ENCODE measurements at places on chromosomes 3 and 15.

DNA sequence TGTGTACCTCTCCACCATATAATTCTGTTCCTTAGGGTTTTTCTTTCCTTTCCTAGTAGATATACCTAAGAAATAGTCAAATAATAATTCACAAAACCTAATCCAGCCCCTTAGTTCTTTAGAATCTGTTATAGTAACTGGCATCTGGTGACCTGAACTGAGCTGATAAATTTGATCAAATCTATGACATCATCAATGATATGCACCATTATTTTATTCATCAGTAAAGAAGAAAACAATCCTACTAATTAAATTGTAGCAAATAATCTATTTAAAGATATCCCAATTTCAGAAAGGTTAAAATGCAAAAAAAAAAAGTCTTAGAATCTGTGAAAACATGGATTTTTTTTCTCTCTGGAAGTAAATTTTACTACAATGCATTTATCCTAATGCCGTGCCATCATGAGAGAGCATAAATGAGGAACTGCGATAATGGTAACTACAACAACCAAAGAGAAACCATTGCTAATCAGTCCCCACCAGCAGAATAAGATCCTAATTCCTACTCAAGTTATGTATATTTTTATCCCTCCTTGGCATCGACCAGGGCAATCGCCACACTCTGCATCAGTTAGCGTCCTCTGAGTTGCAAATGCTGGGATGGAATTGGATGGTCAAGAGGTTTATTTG is 6.6 kb upstream of the MNS1 start:
- peaks cover 11% of the 10 kb centered on the region for H3K4me1 ChIP-seq
- H3K4me3 ChIP-seq, result no peak overlapping the region
- no peak overlapping the region for H3K27ac ChIP-seq
- no peak for DNase-seq
- H3K27me3 ChIP-seq, result peaks cover 10% of the 10 kb centered on the region

DNA sequence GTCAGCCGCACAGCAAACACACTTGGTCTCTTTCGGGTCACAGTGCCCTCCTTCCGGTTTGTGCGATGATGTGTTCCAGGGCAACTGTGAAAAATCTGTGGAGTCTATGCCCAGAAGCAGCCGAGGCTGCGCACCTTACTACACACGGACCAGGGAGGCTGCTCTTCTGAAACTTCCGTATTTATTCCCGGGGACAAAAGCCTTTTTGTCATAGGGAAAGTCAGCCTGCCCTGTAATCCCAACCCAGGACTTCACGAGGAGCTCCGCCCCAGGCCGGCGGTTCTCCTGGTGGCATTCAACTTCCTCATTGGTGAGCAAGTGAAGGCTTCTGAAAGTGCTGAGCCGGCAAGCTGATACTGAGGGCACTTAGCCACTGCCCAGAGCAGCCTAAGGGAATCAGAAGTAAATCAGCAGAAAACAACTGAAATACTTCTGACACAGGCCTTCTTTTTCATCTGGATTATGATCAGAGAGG is 126.5 kb downstream of the FMN1 start:
- H3K36me3 ChIP-seq, result no peaks in the 10 kb centered on the region
- peaks cover 7% of the 10 kb centered on the region for H3K4me1 ChIP-seq
- H3K27ac ChIP-seq, result no peak overlapping the region
- peaks cover 19% of the 10 kb centered on the region for H3K27me3 ChIP-seq

DNA sequence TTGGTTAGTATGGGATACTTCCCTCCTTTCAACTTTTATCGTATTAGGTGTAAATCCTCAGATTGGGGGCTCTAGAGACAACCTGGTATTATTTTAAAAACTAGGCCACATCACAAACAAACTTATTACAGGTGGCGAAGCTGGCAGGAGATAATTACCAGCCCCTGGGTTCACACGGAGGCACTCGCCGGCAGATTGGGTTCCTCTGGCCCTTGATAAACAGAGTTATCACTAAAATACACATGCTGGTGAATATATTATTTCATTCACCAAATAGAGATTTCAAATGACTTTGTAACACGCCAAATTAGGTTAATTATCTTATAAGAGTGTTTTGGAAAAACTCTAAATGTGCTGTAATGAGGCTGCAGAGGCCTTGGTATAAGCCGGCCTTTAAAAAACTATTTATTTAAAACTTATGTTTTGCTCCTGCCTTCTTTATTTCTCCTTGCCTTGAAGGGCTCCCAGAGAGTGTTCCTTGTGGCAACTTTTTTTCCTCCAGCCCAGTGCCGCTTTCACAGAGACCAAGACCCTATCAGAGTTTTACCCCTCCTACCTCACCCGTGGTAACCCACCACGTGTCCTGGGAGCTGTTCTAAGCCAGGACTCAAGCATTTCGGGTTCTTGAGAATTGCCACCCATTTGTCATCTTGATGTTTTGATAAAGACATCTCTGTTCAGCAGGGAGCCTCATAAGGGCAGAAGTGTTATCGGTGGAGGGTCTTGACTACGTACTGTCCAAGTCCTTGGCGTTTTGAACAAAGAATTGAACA is 468.6 kb upstream of the CFAP20DC start:
- no peak overlapping the region for H3K4me3 ChIP-seq
- no peaks in the 10 kb centered on the region for H3K4me1 ChIP-seq
- DNase-seq, result no peak
- H3K27me3 ChIP-seq, result no peaks in the 10 kb centered on the region
- H3K36me3 ChIP-seq, result peaks cover 5% of the 10 kb centered on the region

DNA sequence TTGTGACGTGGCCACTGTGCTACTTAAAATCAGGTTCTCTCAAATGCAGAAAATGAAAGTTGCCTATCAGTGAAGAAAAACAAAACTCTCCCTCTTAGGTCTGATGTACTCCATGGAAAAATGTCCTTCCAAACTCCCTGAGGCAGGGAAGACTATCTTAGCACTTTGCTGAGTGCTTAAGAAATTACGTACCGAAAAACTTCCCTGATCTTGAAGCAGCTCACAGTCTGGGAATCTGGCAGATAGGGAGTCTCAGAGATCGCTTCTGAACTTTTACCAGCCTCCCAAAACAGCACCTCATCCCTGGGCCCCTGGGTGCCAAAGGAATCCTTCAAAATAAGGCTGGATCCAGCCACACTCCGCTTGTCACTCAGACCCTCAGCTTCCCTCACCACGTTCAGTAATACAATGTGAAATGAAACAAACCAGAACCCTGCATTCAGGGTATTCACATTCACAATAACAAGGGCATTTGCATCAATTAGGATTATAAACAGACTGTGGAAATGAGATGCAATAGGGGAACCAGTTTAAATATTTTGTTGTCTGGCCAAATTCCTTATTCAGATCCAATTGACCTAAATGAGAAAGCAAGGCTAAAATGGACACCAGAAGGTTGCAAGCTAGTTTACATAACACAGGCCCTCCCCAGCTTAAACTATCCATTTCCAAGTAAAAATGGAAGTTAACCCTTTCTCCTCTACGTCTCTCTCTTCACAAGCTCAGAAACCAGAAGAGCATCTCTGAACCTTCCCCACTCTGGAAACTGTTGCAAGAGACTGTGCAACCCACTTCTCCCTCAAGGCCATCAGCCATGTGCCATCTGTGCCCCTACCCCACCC is 20.9 kb downstream of the OSBPL10 start:
- H3K27ac ChIP-seq, result no peak overlapping the region
- no peak for DNase-seq
- H3K36me3 ChIP-seq, result peaks cover 3% of the 10 kb centered on the region
- H3K4me3 ChIP-seq, result no peak overlapping the region
- peaks cover 25% of the 10 kb centered on the region for H3K4me1 ChIP-seq

- H3K36me3 ChIP-seq, result no peaks in the 10 kb centered on the region
- no peak for DNase-seq
- no peaks in the 10 kb centered on the region for H3K27me3 ChIP-seq
- no peak overlapping the region for H3K4me3 ChIP-seq
- H3K27ac ChIP-seq, result no peak overlapping the region
- H3K4me1 ChIP-seq, result no peaks in the 10 kb centered on the region
These were observed 214.4 kb upstream of the NR2E3 start for GRCh38 chr15:71595846-71596553.

GRCh38 chr3:175411946-175412345 is 552.8 kb downstream of the NAALADL2 start:
- H3K27me3 ChIP-seq, result no peaks in the 10 kb centered on the region
- no peaks in the 10 kb centered on the region for H3K36me3 ChIP-seq
- DNase-seq, result no peak

GRCh38 chr15:100734586-100734985 is 132.2 kb downstream of the ASB7 start:
- H3K27me3 ChIP-seq, result peaks cover 12% of the 10 kb centered on the region
- no peak overlapping the region for H3K27ac ChIP-seq
- no peak for DNase-seq
- H3K36me3 ChIP-seq, result no peaks in the 10 kb centered on the region
- H3K4me1 ChIP-seq, result no peaks in the 10 kb centered on the region

DNA sequence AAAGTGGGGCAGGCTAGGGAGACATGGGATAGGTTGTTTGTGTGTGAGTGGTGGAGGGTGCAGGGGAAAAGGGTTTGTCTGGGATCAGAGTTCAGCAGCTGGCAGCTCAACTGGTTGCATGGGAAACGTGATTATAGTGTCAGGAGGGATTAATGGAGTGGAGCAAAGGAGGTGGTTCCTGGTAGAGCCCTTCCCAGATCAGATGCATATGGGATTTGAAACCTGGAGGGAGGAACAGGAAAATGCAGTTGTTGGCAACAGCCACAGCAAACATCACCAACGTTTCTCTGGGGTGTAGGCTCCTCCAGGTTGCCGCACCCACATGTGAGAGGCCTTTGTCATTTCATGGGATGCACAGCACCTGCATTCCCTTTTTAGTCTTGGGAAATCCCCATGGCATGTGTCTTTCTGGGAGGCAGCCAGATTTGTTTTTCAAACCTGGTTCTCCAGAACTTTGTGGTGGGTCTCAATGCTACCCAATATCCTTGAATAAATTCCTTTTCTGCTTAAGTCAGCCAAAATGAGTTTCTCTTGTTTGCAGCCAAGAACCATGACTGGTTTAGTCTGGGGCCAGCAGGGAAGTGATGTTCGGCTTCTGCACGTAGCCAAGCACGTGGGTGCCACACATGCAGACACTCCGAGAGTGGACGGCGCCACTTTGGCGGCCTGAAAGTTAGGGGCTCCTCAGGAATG is 61.3 kb downstream of the BDH1 start:
- DNase-seq, result no peak
- H3K4me1 ChIP-seq, result no peaks in the 10 kb centered on the region
- no peak overlapping the region for H3K4me3 ChIP-seq

DNA sequence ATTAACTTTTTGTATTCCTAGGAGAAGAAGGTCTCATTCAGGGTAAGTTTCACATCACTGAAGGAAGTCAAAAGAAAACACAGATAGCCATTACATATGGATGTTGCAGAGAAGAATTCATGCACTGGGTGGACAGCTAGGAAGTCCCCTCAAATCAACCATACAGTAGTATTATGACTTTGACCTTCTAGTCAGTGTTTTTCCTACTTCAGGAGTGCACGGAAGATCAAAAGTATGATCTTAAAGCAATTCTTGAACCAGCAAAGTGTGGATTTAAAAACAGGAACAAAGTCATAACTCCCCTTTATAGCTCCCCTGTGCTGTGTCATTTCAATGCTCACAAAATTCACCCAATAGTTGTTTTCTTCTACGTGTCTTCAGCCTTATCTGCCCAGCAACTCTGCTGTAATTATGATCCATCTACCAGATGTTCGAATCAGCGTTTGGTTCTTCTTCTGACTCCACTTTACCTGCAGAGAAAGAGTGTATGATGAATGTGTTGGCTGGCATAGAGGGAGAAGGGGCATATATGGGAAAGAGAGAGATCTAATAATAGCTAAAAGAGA is 118.1 kb upstream of the MEIS2 start:
- DNase-seq, result no peak
- no peak overlapping the region for H3K4me3 ChIP-seq
- no peak overlapping the region for H3K27ac ChIP-seq
- no peaks in the 10 kb centered on the region for H3K36me3 ChIP-seq
- H3K4me1 ChIP-seq, result no peaks in the 10 kb centered on the region
- H3K27me3 ChIP-seq, result peaks cover 1% of the 10 kb centered on the region

GRCh38 chr3:16338999-16339398 is 74.0 kb downstream of the OXNAD1 start:
- H3K27me3 ChIP-seq, result no peaks in the 10 kb centered on the region
- peak overlapping the region; percentile 81 for H3K27ac ChIP-seq
- peaks cover 54% of the 10 kb centered on the region for H3K4me1 ChIP-seq
- peak; percentile 12 for DNase-seq
- H3K4me3 ChIP-seq, result peak overlapping the region; percentile 5

DNA sequence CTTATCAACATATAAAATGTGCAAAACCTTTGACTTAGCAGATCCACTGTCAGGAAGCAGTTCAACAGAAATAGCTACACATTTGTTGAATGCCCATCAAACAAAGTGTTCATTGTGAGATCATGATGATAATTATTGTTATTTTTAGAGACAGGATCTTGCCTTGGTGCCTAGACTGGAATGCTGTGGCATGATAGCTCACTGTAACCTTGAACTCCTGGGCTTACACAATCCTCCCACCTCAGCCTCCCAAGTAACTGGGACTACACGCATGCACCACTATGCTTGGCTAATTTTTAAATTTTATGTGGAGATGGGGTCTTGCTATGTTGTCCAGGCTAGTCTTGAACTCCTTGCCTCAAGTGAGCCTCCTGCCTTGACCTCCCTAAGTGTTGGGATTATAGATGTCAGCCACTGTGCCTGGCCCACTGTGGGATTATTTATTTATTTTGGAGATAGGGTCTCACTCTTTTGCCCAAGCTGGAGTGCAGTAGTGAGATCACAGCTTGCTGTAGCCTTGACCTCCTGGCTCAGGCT is 8.8 kb downstream of the MAP2K5 start:
- no peaks in the 10 kb centered on the region for H3K27me3 ChIP-seq
- H3K27ac ChIP-seq, result no peak overlapping the region
- H3K4me1 ChIP-seq, result peaks cover 6% of the 10 kb centered on the region
- H3K4me3 ChIP-seq, result no peak overlapping the region

- DNase-seq, result no peak
- no peaks in the 10 kb centered on the region for H3K4me1 ChIP-seq
- H3K4me3 ChIP-seq, result no peak overlapping the region
These were observed 48.1 kb upstream of the CDV3 start for GRCh38 chr3:133525435-133525834.

- peaks cover 16% of the 10 kb centered on the region for H3K36me3 ChIP-seq
- H3K27me3 ChIP-seq, result no peaks in the 10 kb centered on the region
- H3K27ac ChIP-seq, result no peak overlapping the region
- DNase-seq, result no peak
- no peak overlapping the region for H3K4me3 ChIP-seq
These were observed 13.4 kb downstream of the UBP1 start for GRCh38 chr3:33426630-33427317.

GRCh38 chr15:88220443-88221335 is 35.9 kb downstream of the NTRK3 start:
- no peak overlapping the region for H3K27ac ChIP-seq
- no peaks in the 10 kb centered on the region for H3K27me3 ChIP-seq
- no peak overlapping the region for H3K4me3 ChIP-seq
- no peak for DNase-seq
